Renal pelvis (tissue), 12 donors: ENCODE measurements at places on chromosomes 6 and 20. TPM values are rescaled to one million over a fixed set of nuclear protein-coding genes. Genes with fewer than 3 reads are reported as not detected.
A peak's percentile ranks its signal among the peaks of the same experiment; 100 is the strongest.

DNA sequence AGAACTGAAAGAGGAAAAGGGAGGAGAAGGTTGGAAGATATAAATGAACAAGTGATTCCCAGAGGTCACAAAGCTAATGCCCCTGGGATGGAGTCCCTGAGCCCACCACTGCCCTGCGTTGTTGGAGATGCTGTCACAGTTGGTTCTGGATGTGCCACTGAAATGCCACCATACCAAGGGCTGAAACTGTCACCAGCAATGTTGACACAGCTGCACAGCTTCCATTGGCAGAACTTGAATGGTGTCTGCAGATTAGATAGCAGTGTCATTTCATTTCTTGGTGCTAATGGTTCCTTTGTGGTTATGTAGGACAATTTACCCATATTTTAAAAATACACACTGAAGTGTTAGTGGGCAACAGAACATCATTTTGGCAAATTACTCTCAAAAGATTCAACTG, 120.7 kb downstream of the TBXT start:
- DNase-seq, result no peak

GRCh38 chr6:168364793-168365421, 45.3 kb upstream of the DACT2 start:
- DNase-seq, result no peak

DNA sequence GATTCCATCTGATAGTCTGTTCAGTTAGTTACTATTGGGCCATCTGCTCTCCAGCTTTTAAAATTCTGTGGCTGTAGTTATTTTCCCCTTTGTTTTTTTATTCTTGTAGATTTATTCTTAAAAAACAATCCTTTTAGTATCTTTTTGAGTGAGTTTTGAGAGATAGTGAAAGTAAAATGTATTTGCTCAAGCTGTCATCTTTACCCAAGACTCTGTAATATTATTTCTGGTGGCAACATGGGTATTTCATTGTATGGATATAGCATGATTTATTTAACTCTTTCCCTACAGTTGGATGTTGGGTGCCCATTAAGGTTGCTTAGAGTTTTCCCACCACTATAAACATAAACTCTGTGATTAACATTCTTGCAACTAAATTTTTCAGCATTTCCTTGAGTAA, 24.6 kb downstream of the STK4 start:
- no peak for DNase-seq

GRCh38 chr6:166258854-166259276, 49.3 kb downstream of the PRR18 start:
- DNase-seq, result no peak

DNA sequence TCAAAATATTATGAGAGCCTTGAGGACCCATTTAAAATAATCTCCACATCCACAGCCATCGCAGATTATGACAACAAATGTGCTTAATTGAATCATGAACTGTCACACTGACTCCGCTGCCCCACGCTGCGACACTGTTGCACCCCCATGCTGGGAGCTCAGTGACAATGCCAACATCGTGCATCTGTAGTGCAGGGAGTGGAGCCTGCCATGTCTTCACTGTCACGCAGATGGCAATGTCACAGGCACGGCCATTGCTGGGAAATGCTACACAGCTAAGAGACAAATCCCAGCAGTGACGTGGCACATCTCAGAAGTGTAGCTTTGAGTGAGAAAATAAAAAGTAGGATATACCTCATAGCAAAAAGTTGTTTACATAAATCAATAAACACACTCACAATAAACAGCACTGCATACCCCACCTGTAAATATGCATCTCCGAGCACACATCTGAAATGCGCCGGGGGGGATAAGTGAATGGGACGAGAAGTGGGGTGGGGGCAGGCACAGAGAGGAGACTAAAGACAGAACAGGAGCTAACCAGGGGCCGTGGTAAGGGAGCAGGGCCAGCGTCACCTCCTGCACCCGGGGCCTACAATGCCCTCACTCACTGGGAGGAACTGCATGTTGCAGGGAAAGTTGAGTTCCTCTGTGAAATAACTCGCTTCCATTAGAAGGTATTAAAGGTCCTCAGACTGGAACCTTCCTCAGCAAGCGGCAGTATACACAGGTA, 349.9 kb downstream of the THBS2 start:
- DNase-seq, result no peak

DNA sequence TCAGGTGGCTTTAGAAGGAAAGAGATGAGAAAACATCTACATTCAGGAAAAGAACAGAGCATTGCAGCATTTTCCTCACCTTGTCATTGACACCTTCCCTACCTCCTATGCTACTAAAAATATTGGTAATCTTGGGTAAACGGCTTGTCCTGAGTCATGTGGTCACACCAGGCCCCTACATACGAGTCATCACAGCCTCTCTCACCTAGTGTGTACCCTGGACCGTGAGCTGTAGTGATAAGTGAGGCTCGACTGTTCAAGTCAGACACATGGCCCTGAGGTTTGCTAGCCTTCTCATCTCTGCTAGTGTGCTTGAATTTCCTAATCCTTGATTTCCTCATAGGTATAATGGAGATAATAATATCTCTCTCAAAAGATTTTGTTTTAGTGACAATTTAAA, 29.6 kb upstream of the TMEM244 start:
- DNase-seq, result no peak

- DNase-seq, result peak; percentile 72
These were observed 84.0 kb upstream of the TULP1 start for GRCh38 chr6:35596448-35597442.

- no peak for DNase-seq
These were observed 106.5 kb downstream of the DCDC2 start for GRCh38 chr6:24251339-24251738.

GRCh38 chr6:13248994-13249393, 79.3 kb downstream of the TBC1D7 start:
- DNase-seq, result no peak

DNA sequence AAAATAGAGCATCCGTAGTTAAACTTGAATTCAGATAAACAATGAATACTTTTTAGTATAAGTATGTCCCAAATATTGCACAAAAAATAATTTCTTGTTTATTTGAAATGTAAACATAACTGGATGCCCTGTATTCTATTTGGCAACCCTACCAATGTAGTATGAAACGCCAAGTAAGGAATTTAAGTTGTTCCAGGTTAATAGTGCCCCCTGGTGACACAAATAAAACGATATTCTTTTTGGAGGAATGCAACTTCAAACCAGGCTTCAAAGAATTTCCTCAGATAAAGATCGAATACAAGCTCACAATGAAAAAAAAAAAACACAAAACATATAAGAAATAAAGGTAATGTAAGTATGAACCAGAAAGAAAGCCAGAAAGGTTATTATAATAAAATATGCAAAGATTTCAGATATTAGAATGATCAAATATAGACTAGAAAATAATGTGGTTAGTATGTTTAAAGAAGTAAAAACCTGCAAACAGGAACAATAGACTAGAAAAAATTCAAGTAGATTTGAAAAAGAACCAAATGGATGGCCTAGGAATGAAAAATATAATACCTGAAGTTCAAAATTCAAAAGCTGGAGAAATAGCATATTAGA, 18.4 kb upstream of the AKAP7 start:
- DNase-seq, result no peak

DNA sequence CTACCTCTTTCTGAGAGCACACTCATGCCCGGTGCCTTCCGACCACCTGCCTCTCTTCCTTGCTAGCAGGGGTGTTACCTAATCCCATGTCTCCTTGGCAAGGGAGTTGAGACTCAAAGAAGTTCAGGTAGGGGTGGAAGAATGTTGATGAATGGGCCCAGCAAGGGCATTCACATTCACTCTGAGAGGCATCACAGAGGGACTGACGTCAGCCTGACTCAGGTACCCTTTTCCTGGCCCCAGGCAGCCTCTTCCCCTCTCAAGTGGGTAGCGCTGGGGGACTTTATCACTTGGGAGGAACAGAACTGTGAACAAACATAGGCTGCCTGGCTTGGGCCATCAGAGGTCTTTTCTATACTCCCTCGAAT, 35.3 kb downstream of the HM13 start:
- no peak for DNase-seq

- no peak for DNase-seq
These were observed 471.3 kb downstream of the UTRN start for GRCh38 chr6:144756469-144756868.

DNA sequence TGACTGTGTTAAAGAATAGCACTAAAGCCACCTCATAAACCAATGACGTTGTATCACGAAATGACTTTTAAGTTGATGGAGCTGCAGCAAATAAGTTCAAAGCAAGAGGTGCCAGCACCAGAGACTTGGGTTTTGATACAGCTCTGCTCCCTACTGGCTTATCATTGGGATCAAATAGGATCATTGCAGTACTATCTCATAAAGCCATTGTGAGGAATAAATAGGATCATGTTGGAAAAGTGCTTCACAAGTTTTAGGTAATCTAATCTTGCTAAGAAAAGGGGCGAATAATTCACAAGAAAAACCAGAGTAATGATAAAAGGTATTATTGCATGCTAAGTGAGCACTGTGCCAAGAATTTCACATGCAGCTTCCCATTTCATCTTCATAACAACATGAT, 10.4 kb upstream of the CEP85L start:
- no peak for DNase-seq

DNA sequence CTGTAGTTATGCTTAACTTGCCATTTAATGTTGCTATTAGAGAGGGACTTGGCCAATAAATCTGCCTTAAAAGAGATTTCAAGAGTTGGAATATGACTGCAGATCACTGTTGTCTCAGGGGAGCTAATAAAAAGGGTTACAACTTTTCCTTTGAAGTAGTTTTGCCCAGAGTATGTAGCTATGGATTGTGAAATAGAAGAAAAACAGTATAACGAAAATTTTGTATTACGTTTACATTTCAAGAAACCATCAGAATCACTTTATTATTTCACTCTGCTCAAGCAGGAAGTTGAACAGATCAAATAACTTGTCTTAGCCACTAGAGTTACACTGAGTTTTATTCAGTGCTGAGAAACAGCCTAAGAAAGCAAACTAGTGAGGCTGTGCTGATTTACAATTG, 3.0 kb upstream of the ZSCAN26 start:
- DNase-seq, result no peak

- no peak for DNase-seq
These were observed 197.2 kb upstream of the SOX4 start for GRCh38 chr6:21396313-21396712.

DNA sequence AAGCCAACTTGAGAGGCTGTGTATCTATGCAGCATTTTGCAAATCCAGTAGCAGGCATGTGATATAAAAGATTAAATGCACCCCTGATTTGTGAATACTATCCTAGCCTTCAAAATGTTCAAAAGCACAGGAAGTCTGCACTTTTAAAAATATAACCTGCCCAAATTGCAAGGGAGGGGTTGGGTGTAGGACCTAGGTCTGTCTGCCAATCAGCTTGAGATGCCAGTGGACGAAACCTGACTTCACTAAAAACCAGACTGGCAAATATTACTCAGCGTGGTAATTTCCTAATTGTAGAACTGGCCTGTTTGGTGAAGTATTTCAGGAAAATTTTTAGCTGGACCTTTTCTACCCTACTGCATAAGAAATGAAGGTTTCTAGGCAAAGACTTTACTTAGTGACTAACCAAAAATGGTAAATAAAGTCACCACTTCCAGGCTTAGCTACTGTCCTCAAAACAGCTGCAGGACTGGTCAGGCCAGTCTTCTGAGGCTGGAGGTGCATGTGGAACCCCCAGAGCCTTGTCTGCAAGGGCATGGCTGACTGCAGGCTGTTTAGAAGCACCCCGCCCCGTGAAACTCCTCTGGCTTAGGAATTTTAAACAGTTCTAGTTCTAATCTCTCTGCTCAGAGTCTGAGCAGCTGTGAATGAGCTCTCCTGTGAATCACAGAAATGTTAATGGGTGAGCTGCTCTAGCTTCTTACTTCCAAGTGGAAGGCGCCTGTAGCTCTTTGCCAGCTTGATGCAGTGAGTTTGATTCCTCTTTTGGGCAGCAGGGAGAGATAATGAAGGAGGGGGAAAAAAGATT, 104.4 kb upstream of the ESR1 start:
- no peak for DNase-seq

- no peak for DNase-seq
These were observed 74.1 kb upstream of the HDDC2 start for GRCh38 chr6:125375821-125376220.

DNA sequence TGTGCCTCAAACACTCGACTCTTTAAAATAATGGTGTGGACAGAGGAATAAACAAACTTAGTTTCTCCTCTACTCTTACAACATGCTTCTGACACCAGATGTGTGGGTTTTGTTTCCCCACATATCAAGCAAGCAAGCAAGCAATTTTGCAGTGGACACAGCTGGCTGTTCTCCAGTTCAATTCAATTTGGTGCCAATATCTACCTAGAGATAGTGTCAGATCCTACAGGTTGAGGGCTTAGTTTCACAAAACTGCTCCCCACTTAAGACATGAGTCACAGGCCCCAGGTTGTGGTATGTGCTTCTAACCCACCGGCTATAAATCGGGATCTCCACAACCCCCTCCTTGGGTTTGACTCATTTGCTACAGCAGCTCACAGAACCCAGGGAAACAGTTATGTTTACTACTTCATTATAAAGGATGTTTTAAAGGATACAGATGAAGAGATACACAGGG, 131.4 kb upstream of the TRAF3IP2 start:
- no peak for DNase-seq

- peak; percentile 90 for DNase-seq
These were observed 34.1 kb upstream of the EZR start for GRCh38 chr6:158853072-158853879.

GRCh38 chr20:60990061-60990460, 262.0 kb upstream of the CDH4 start:
- DNase-seq, result no peak

DNA sequence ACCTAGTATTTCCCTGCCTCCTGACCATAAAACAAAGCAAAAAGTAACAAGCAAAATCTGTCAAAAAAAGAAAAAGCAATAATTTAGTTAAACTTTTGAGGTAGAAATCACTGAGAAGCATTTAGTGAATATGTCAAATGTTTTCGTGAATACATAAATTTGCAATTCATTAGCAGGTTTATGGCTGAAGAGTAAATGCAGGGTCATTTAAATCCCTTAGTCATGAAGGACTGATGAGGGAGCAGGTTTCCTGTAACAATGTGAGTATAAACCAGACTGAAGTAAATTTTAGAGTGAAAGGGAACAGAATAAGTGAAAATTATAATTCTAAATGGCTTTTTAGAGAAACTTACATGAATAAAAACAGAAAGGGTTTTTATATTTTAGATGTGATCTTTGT, 313.5 kb upstream of the MANEA start:
- no peak for DNase-seq

GABRR1 gene
- polyA plus RNA-seq, result 1.2 TPM

NKX2-2 gene
- 0.07 TPM for polyA plus RNA-seq

ZDHHC14 gene
- 24.5 TPM for polyA plus RNA-seq

SLC22A23 gene
- 14.0 TPM for polyA plus RNA-seq

EMILIN3 gene
- 9.6 TPM for polyA plus RNA-seq

VARS1 gene
- 71.2 TPM for polyA plus RNA-seq

DEFB127 gene
- not detected for polyA plus RNA-seq

KIF25 gene
- 0.25 TPM for polyA plus RNA-seq

ISM1 gene
- polyA plus RNA-seq, result 4.4 TPM

OTOR gene
- not detected for polyA plus RNA-seq

TFAP2D gene
- not detected for polyA plus RNA-seq

PLG gene
- 14.2 TPM for polyA plus RNA-seq

SF3B5 gene
- polyA plus RNA-seq, result 172 TPM

SLC22A16 gene
- polyA plus RNA-seq, result 0.61 TPM

RNASET2 gene
- polyA plus RNA-seq, result 73.1 TPM

WRNIP1 gene
- polyA plus RNA-seq, result 51.6 TPM

GSTA2 gene
- polyA plus RNA-seq, result 0.34 TPM

PGBD1 gene
- 10.0 TPM for polyA plus RNA-seq
